Activated CD8-positive, alpha-beta memory T cell treated with anti-CD3 and anti-CD28 coated beads, Interleukin-2, amount 10 ng/mL, durations not matched to agents 7 days and 5 days (primary cell): ENCODE measurements at places on chromosomes 4 and X. TPM values are rescaled to one million over a fixed set of nuclear protein-coding genes. Genes with fewer than 3 reads are reported as not detected.

The YY2 gene
- total RNA-seq, result 1.3 TPM

- no peaks in the 10 kb centered on the region for H3K4me1 ChIP-seq
- no peak overlapping the region for H3K27ac ChIP-seq
- H3K27me3 ChIP-seq, result peaks cover 4% of the 10 kb centered on the region
- DNase-seq, result no peak
- H3K36me3 ChIP-seq, result no peaks in the 10 kb centered on the region
These were observed 20.8 kb upstream of the FREM3 start for GRCh38 chr4:143721317-143721716.

The MAMLD1 gene
- total RNA-seq, result 11.9 TPM

The SMR3B gene
- not detected for total RNA-seq

The TMEM31 gene
- not detected for total RNA-seq

- H3K4me1 ChIP-seq, result no peaks in the 10 kb centered on the region
- no peaks in the 10 kb centered on the region for H3K36me3 ChIP-seq
- no peak overlapping the region for H3K27ac ChIP-seq
- no peak overlapping the region for H3K4me3 ChIP-seq
- no peak for DNase-seq
These were observed 391.2 kb downstream of the ANKRD50 start for GRCh38 chr4:124321364-124321763.

- H3K36me3 ChIP-seq, result no peaks in the 10 kb centered on the region
- no peak for DNase-seq
- H3K4me1 ChIP-seq, result no peaks in the 10 kb centered on the region
- H3K27ac ChIP-seq, result no peak overlapping the region
These were observed 64.0 kb downstream of the IGSF1 start for GRCh38 chrX:131225078-131225477.

The SPANXD gene
- total RNA-seq, result not detected

GRCh38 chr4:114251020-114251419 is 271.6 kb upstream of the ARSJ start:
- no peak overlapping the region for H3K27ac ChIP-seq
- H3K4me3 ChIP-seq, result no peak overlapping the region
- H3K4me1 ChIP-seq, result no peaks in the 10 kb centered on the region
- DNase-seq, result no peak

- H3K36me3 ChIP-seq, result no peaks in the 10 kb centered on the region
- no peak for DNase-seq
- H3K27ac ChIP-seq, result no peak overlapping the region
- no peaks in the 10 kb centered on the region for H3K27me3 ChIP-seq
- no peaks in the 10 kb centered on the region for H3K4me1 ChIP-seq
- H3K4me3 ChIP-seq, result no peak overlapping the region
These were observed 842.1 kb upstream of the HTR2C start for GRCh38 chrX:113741744-113742143.

The CT45A2 gene
- not detected for total RNA-seq
